ENCODE measurements at places on chromosomes 12 and 14. TPM values are rescaled to one million over a fixed set of nuclear protein-coding genes. Genes with fewer than 3 reads are reported as not detected.

- no peak for DNase-seq
These were observed 146.3 kb downstream of the CAND1 start for GRCh38 chr12:67415473-67415872.

DNA sequence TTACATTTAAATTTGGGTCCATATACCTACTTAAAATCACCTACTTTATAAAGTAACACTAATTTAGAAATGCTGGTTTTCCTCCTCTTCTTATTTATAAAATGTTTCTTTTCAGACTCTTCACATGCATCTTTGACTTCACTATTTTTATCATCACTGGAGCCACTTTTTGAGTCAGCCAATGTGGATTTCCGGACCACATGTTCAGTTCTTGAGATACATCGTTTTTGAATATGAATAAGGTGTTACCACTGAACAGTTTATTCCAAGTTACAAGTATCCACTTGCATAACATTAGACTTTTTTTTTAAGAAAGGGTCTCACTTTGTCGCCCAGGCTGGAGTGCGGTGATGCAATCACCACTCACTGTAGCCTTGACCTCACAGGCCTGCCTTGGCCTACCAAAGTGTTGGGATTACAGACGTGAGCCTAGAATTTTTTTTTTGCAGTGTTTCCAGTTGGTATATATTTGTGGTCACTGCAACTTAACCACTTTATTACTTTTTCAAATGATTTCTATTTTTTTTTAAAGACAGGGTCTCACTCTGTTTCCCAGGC, 5.7 kb downstream of the FNTB start:
- no peak for DNase-seq

DNA sequence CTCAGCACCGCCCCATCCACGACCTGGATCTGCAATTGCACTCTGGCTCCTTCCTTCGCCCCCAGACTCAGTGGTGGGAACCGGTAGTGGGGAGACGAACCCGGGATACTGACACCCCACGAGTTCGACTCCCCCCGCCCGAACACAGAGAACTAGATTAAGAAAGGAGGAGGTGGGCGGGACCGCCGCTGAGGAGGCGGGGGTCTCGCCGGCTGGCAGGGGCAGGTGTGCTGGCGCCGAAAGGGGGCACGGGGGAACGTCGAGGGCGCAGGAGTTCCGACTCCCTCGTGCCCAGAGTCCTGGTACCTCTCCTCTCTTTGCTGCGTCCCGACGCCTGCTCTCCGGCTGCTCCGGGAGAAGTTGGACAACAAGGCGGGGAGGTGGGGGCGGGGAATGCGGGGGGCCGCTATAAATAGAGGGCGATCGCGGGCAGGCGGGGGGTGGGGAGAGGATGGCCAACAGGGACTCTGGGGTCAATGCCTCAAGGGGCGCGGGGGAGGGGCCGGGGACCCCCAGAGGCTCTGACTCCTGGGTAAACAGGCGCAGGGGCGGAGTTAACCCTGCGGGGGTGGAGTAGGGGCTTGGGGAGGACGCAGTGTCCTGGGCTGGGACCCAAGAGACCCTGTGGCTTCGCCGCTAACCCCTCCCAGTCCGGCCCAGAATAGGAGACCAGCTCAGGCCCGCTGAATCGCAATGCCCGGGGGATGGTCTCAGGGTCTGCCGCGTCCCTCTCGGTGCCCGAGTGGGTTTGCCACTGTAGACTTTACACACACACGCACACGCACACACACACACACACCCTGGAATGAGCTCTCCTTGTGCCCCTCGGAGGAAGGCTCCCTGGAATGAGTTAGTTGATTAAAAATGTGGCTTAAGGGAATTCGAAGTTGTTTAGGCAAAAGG, 761 bp upstream of the NDRG2 start:
- no peak for DNase-seq

DNA sequence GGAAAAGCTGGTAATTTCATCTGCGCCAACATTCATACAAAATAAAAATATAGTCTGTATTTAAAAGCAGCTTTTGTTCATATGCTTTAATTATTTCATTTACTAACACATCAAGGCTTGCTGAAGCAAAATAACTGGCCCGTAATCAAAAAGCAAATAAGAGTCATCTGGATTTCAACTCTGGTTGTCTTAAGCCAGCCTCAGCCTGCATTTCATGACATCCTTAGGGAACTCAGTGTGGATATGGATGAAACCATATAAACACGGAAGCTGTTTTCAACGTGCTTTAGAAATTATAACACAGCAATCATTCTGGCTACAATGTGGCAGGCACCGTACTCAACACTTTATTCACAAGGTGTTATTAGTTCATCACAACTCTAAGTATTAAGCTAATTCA, 852 bp downstream of the COX16 start:
- DNase-seq: peak; percentile 9

DNA sequence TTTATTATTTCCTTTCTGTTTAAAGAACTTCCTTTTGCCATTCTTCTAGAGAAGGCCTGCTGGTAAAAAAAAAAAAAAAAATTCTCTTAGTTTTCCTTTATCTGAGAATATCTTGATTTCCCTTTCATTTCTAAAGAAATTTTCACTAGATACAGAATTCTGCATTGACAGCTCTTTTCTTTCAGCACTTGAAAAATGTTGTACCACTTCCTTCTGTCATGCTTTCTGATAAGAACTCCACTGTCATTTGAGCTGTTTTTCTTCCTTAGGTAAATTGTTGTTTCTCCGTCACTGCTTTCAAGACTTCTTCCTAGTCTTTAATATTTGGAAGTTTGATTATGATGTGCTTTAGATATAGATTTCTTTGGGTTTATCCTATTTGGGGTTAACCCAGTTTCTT, 113.6 kb upstream of the BTG1 start:
- no peak for DNase-seq

DNA sequence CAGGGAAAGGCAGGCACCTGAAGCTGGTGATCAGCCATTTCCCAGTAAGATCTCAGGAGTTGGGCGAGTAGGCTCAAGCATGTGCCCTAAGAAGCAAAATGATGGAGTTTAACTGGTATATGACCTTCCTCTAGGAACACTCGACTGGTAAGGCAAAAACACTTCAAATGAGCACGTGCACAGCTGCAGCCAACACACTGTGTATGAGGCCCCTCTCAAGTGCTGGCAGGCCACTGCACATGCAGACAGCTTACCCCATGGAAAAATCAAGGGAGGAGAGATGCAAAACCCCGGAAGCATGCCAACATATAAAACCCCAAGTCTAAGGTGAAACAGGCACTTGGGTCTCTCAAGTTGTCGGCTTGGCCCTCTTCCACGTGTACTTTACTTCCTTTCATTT, 39.2 kb downstream of the TTLL5 start:
- no peak for DNase-seq

DNA sequence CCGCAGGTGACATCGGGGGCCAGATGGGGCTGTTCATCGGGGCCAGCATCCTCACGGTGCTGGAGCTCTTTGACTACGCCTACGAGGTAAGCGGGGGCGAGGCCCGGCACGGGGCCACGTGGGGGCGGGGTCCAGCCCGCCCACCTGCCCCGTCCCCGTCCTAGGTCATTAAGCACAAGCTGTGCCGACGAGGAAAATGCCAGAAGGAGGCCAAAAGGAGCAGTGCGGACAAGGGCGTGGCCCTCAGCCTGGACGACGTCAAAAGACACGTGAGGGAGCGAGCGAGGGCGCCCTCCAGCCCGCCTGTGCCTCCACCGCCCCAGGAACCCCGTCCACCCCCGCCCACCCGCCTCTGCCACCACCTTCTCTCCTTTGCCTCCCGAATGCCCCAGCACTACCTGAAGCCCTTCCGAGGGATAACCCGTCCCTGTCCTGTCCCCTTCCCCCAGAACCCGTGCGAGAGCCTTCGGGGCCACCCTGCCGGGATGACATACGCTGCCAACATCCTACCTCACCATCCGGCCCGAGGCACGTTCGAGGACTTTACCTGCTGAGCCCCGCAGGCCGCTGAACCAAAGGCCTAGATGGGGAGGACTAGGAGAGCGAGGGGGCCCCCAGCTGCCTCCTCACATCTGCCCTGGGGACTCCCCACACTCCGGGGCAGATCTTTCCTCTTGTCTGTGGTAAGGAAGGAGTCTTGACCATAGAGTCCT, 3.9 kb upstream of the SMARCD1 start:
- DNase-seq: no peak

- DNase-seq: no peak
These were observed 215.6 kb downstream of the SLC6A15 start for GRCh38 chr12:84696908-84697540.

DNA sequence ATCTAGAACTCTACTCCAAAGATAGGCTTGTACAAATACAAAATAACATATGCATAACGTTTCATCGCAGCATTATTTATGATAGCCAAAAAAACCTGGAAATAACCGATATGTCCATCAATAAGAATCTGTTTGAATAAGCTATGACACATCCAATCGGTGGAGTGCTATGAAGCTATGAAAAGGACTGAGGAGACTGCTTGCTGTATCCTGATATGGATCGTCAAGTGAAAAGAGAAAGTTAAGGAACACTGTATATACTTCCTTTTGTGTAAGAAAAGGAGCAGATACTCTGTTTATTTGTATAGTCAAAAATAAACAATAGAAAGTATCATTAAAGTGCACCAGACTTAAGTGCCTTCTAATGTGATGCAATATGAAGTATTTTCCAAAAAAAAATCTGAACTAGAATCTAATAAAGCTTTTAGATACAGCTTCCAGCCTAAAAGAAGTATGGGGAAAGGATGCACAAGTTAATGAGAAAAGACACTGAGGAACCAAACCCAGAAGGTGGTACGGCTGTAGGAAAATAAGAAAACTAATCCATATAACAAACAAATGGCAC, 645 bp upstream of the KLHDC1 start:
- DNase-seq: peak; percentile 1

- DNase-seq: no peak
These were observed 1.3 kb downstream of the TC2N start for GRCh38 chr14:91866061-91866460.

GRCh38 chr12:47941871-47942613, 21.4 kb upstream of the TMEM106C start:
- no peak for DNase-seq

GRCh38 chr12:85633491-85633890, 202.7 kb downstream of the RASSF9 start:
- no peak for DNase-seq

Gene RBP5
- 2.4 TPM for polyA plus RNA-seq

Gene GPRC5D
- polyA plus RNA-seq: 0.32 TPM

Gene HOXC10
- 0.09 TPM for polyA plus RNA-seq

Gene DACT1
- polyA plus RNA-seq: 23.3 TPM

Gene DLGAP5
- 8.6 TPM for polyA plus RNA-seq

Gene GLTP
- polyA plus RNA-seq: 19.3 TPM

Measured in forelimb muscle (tissue), 1 donor.